ENCODE measurements at places on chromosomes 7 and 10.

GRCh38 chr7:3307435-3307834, 6.4 kb downstream of the SDK1 start:
- DNase-seq, result no peak

DNA sequence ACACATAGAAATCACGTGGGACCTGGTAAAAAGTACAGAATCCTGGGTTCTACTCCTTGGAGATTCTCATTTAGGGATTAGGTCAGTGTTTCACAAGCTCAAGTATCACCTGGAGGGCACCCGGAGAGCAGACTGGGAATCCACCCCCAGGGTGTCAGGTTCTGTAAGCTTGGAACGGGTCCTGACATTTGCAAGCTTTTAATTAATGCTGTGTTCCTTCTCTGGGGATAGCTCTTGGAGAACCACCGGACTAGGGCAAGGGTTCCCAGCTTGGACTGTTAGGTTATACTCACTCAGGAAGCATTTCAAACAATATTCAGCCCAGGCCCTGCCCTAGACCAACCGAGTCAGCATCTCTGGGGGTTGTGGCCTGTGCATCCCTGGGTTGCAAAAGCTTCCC, 23.0 kb downstream of the TCF7L2 start:
- DNase-seq, result no peak

GRCh38 chr7:101121991-101122932, 4.6 kb upstream of the SERPINE1 start:
- DNase-seq, result no peak

- no peak for DNase-seq
These were observed 131.0 kb upstream of the C1GALT1 start for GRCh38 chr7:7051206-7051877.

GRCh38 chr10:116774728-116775151, 32.4 kb upstream of the HSPA12A start:
- DNase-seq, result no peak

DNA sequence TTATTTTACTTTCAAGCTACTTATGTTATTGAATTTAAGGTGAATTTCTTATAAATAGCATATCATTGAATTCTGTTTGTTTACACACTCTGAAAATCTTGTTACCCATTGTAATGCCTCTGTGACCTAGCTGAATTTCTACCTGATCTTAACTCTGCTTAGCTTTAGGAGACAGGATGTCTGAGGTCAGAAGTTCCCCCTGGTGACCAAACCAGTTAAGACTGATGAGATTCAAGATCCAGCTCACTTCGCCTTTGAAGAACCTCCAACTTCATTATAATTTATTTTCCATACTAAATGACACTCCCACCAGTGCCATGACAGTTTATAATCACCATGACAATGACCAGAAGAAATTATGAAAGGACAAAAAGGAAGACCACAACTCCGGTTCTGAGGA, 213.4 kb upstream of the CDC14C start:
- no peak for DNase-seq

DNA sequence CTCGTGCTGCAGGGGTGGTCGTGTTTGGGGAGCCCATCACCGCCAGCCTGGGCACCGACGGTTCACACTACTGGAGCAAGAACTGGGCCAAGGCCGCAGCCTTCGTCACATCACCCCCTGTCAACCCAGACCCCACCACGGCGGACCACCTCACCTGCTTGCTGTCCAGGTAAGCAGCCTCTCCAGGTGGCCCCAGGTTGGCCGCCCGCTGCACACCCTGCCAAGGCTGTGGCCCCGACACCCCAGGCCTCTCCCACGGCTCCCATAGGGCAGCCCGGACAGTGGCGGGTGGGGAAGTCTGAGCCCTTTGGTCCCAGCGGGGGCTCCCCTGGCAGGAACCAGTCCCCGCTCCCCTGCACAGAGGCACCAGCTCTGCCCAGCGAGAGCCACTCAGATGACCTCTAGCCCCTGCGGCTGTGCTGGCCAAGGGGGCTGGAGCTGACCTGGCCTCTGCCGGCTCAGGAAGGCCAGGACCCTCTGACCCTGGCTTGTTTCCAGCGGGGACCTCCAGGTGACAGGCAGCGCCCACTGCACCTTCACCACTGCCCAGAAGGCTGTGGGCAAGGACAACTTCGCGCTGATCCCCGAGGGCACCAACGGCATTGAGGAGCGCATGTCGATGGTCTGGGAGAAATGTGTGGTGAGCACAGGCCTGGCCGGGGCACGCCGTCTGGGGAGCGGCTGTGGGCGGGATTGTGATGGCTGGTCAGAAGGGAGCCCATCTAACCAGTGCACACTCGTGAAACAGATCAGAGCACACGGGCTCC, 13.8 kb downstream of the DPYSL4 start:
- no peak for DNase-seq

GRCh38 chr7:28169230-28169629, 11.4 kb downstream of the JAZF1 start:
- no peak for DNase-seq

- no peak for DNase-seq
These were observed 95.8 kb upstream of the TNS3 start for GRCh38 chr7:47677664-47678063.

GRCh38 chr10:48429309-48429708, 122.8 kb downstream of the MAPK8 start:
- no peak for DNase-seq

DNA sequence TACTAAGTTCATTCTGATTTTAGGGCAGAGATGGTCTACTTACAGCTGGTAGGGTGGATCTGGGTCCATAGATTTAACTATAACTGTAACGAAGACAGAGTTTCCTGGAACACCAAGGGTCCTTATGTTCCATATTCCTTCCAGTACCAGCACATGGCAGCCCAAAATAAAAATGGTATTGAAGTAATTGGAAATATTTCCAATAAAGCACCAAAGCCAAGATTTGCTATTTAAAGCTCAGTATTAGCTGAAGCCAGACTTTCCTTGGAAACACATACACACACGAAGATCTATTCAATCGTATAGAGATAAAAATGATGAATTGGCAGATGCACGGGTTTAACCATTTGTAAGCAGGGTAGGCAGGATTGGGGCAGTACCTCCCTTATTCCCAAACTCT, 289.1 kb upstream of the SORCS1 start:
- no peak for DNase-seq

DNA sequence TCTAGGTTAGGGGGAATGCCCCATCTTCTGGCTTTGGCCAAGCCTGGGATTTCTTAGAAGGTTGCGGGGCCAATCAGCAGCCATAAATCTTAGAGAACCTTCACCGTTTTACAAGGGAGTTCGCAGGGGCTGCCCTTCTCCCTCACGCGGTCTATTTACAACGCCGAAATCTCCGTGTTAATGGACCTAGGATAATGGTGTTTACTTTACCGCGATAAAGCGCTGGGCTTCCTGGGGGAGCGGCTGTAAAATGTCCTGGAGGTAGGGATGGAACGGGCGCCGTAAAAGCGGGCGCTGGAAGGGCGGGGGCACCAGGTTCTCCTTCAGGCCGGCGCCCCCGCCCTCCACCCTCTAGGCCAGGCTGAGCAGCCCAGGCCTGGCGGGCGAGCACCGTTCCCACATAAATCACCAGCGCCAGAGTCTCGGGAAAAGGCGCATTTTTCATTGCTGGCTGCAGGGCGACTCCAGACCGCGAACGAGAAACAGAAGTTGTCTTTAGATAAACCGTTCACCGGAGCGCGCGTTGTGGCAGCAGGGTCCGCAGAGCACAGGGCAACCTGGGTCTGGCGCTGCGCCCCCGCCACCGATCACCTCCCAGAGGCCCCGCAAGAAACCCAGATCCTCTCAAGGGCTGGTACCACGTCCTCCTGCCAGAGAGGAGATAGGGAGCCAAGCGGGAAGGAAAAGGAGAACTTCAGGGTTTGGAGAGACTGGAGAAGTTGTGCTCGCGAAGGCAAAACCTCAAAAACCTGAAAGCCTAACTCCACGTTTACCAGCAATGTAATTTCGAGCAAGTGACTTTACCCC, 12.5 kb upstream of the NKX2-3 start:
- no peak for DNase-seq

- DNase-seq, result no peak
These were observed 162.3 kb downstream of the INHBA start for GRCh38 chr7:41540601-41541000.

- peak; percentile 28 for DNase-seq
These were observed 26.3 kb upstream of the PPIF start for GRCh38 chr10:79320820-79321493.

DNA sequence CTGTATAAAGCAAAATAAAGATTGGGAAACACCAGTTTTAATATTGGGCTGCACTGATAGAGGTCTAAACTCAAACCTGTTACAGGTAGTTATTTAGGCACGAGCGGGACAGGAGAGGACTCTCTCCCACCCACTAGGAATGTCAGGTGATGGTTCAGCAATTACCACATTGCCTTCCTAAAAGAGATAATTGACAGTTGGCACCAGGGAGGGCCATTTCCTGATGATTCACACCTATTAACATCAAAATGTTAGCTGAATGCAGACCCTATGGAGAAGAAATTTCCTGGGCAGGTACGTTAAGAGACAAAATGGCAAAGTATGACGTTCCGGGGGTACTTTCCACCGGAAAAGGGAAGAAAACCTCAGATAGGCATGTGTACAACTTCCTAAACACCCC, 272.6 kb downstream of the SDHAF3 start:
- DNase-seq, result no peak

GRCh38 chr7:88307412-88307811, 718 bp upstream of the STEAP4 start:
- no peak for DNase-seq

GRCh38 chr10:69089638-69090599, 2.0 kb downstream of the SRGN start:
- peak; percentile 74 for DNase-seq

GRCh38 chr10:113004069-113004618, 54.1 kb downstream of the TCF7L2 start:
- DNase-seq, result no peak

GRCh38 chr7:22150221-22150620, 204.5 kb upstream of the CDCA7L start:
- no peak for DNase-seq

DNA sequence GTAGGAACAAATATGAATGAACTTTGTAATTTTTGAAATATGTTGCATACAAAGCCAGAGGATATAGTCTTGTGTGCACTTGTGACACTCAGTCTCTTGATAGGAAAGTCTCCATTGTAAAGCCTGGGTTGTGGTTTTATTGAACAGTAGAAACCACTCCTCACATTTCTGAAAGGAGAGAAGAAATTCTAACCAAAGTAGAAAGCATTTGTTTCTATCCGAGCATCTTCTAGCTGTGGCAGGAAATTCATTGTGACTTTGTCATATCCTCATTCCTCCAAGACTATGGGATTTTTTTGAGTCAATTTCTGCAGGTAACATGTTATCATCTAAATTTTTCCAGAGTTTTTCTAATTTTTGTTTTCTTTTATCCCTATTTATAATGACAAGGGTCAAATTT, 55.5 kb upstream of the NCF1 start:
- no peak for DNase-seq

GRCh38 chr7:37984750-37985390, 64.4 kb downstream of the EPDR1 start:
- no peak for DNase-seq

DNA sequence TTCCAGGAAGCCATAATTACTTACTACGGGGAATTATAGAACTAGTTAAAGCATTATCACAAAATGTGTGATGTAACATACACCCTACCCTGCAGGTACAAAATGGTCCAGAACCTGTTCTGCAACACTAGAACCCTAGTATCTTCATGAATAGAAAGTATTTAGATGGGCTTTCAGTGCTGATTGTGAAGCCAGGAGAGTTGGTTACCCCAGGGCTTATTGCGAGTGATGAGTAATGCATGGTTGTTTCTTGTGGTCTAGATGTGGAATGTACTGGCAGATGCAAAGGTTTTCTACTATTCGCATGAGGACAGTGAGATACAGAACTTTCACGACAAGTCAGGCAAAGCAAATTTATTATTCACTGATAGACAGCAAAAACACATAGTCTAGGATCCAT, 33.6 kb upstream of the AGR3 start:
- no peak for DNase-seq

DNA sequence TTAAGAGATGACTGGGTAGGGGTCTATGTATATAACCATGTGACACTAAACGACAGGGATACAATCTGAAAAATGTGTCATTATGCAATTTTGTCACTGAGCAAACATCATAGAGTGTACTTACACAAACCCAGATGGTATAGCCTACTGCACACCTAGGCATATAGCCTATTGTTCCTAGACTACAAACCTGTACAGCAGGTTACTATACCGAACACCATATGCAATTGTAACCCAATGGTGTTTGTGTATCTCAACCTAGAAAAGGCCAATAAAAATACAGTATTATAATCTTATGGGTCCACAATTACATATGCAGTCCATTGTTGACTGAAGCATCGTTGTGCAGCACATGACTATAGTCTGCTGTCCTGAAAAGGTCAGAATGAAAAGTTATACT, 22.9 kb downstream of the STRIP2 start:
- no peak for DNase-seq

- DNase-seq, result no peak
These were observed 975.2 kb downstream of the NRG3 start for GRCh38 chr10:82850191-82850590.

- DNase-seq, result no peak
These were observed 298.3 kb upstream of the FZD8 start for GRCh38 chr10:35940141-35941041.

GRCh38 chr10:21502348-21502740, 23.1 kb downstream of the SKIDA1 start:
- no peak for DNase-seq

DNA sequence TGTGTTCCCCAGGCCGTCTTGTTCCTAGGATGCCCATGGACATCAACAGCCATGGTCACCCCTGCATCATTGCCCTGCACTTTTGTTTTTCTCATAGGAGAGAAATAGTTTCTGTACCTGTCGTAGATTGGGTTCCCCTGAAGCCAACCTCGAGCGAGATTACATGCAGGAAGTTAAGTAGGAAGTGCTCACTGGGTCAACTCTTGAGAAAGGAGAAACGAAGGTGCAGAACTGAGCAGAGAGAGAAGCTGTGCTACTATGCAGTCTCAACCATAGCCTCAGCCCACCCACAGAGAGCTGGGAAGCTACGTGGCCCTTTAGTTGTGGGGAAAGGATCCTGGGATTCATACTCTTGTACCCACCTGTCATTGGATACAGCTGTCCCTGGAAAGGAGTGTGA, 165.2 kb downstream of the HERPUD2 start:
- DNase-seq, result no peak

GRCh38 chr10:88557658-88558057, 25.5 kb downstream of the RNLS start:
- DNase-seq, result no peak

Measured in CD4-positive, alpha-beta T cell treated with Interleukin-6 for 4 hours (primary cell).